Astrocyte (in vitro differentiated cells and primary cell): ENCODE measurements at places on chromosomes 12 and 14. TPM values are rescaled to one million over a fixed set of nuclear protein-coding genes. Genes with fewer than 3 reads are reported as not detected.

GRCh38 chr14:85413836-85414526, 116.0 kb upstream of the FLRT2 start:
- no peak for DNase-seq

DNA sequence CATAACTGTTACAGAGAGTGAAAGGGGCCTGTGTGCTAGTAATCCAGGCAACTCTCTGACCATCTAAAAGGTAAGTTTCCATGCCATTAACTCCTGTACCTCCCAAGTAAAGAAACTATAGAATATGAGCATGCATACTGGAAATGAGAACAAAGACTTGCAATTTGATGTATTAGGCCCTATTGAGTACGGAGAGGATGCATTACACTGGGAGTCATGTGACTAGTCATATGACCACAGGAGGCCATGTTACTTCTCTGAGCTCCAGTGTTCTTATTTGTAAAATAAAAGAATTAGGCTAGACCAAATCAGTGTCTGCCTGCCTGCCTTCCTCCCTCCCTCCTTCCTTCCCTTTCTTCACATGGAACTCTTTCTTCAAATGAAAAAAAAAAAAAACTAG, 440.1 kb upstream of the CCDC196 start:
- DNase-seq = no peak

The CLEC12A gene
- total RNA-seq = not detected in 2 replicates

The MGAT4C gene
- 1.1 and 1.2 TPM in 2 replicates for total RNA-seq

The SIX6 gene
- not detected in 2 replicates for total RNA-seq
